Stimulated activated CD8-positive, alpha-beta memory T cell treated with anti-CD3 and anti-CD28 coated beads, Interleukin-2, amount 100 ng/mL, for 48 hours (primary cell): ENCODE measurements at places on chromosomes 5 and 9.

GRCh38 chr9:95623640-95624039 lies 106.9 kb upstream of the PTCH1 start:
- DNase-seq = no peak

DNA sequence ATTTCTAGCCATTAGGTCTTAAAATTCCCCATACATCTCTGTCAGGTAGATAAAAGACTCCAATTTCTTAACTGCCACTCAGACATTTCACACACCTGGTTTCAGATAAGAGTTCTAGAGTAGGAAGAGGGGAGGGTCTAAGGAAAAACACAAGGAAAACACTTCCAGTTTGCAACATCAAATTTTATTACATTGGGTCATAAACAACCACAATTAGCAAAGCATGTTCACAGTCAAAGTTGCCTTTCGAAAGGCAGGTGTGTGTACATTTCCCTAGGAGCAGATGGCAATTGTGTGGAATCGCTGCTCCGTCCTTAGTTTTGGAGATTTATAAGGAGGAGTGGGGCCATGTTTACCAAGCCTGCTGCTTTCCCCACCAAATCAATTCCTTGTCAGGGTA lies 120.8 kb downstream of the DMRT2 start:
- DNase-seq = no peak

- no peak for DNase-seq
These were observed 40.8 kb downstream of the BICD2 start for GRCh38 chr9:92723801-92724323.

- DNase-seq = no peak
These were observed 753.2 kb upstream of the RIOK2 start for GRCh38 chr5:97936231-97936630.

DNA sequence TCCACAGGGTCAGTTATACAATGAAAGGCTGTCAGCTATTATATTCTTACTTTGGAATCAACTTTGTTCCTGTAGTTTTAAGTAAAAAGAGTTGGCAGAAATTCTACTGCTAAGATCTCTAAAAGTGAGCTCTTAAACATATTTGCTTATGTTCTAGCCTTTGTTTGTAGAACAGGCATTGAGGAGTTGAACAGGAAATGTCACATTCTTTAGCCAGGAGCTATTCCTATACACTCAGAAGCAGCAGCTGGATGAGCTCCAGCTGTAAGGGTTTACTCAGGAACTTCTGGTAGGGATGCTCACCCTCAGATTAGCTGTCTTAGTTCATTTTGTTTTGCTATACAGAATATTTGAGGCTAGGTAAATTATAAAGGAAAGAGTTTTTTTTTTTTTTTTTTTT lies 22.4 kb upstream of the SPINK14 start:
- DNase-seq = no peak

DNA sequence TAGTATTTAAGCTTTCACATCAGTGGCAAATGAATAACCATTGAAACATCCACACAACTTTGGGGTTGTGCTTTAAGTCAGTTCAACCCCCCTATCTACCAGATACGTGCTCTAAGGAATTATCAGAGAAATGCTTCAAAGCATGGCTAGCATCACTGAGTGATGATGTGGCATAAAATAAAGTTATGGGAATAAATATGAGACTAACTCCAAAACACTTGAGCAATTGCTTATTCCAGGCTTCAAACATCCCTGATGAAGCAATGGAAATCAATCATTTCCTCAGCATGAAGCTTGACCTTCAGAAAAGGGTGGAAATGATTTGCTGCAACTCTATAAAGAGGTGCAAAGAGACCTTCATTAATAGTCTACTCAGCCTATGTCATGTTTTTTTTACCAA lies 292.0 kb upstream of the SMC2 start:
- DNase-seq = no peak

- DNase-seq = no peak
These were observed 157.1 kb downstream of the HTR1A start for GRCh38 chr5:63805151-63805550.

DNA sequence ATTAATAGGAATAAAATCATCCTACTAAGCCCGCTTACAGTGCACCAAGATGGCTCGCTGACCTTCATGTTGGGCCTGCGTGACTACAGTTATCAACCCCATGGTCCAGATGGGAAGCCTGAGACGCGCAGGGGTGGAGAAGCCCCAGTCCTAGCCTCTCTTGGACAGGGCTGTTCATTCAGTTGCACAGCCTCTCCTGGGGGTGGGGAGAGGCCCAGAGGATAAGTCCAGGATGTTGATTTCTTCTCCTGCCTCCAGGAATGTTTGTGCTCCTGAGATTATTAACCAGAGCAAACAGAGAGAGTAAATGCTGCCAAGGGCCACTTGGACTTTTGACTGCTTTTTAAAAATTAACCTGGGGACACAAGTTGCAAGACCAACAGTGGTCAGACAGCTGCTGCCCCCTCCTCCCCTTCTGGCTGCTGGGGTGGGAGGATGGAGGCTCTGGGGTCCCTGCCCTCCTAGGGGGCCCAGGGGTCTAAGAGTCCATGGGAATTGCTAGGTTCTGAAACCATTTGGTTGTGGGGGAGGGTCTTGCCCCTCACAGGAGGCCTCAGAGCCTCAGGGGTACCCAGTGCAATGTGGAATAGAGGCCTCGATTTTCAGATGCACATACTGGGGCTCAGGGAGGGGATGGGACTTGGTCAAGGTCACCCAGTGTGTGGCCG lies 2.8 kb upstream of the AMBP start:
- no peak for DNase-seq

DNA sequence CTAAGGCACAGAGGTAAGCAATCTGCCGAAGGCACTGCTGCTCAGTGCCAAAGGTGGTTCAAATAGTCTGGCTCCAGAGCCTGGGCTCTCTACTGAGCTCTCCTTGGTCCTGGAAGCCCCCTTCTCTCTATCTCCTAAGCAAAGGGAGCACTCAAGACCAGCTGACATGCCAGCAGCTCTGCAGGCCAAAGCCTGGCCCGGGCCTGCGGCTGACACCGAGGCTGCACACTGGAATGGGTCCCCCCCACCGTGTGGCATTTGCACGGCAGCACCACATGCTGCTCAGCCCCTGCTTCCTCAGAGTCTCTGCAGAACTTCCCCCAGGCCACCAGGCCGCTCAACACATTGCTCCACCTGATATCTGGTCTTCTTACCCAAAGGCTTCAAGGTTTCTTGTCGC lies 57.8 kb upstream of the GOLPH3 start:
- DNase-seq = no peak

DNA sequence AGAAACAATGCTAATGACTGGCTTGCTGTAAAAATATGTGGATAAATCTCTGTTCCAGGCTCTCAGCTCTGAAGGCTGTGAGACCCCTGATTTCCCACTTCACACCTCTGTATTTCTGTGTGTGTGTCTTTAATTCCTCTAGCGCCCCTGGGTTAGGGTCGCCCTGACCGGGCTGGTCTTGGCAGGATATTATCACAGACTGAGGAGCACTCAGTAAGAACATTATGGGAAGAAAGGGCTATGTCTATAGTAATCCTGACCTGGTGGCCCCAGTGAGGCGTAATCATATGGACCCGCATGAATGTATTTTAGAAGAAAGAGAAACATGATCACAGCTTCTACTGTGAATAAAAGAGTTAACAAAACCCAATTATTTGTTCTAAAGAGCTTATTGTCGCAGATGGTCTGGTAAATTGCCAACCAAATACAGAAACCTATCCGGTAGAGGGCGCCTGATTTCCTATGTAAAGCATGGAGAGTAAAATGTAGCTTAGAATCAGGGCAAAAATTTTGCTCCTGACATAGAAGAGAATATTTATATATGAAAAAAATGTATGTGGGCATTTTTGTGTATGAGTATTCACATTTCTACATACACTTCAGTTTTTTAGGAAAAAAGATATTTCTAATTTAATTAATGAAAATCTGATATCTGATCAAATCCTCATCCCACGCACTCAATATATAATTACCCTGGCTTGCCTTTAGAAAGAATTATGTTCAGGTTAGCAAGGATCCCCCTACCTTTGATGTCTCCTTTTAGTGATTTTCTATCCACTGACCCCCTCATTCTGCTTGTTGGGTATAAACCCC lies 5.8 kb upstream of the IFNA1 start:
- DNase-seq = peak; percentile 7

DNA sequence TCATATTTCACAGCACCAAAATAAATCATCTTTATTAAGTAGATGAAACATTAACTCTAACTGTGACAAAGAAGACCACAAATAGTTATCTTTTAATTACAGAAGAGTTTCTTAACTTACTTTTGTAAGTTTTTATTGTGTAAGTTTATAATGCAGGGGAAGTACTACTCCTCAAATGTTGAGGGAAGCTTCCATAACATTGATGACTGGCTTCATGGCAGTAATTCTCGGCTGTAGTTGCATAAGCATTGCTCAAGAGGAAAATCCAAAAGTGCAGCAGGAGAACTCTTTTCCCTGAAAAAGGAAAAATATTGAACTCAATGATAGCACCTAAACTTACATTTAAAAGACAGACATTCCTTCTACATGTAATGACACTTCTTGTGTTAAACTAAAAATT lies 4.6 kb downstream of the TSLP start:
- no peak for DNase-seq

GRCh38 chr9:120405134-120405533 lies 174.8 kb downstream of the CDK5RAP2 start:
- DNase-seq = no peak

DNA sequence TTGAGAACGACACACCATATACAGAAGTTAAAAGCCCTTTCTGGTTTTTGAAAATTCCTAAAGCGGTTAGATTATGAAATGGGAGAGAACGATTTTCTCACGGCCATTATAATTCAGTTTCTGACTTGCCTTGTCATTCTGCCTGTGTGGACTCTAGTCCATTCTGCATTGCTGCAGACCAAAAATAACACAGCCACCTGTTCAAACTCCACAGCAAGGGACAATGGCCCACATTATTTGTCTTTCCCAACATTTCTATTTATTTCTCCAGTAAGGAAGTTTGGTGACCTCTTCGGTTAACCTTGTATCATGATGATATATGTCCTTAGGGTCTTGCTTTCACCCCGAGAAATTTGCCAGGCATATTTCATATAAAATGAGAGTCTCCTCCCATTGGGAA lies 497.7 kb downstream of the BRINP1 start:
- DNase-seq = no peak

GRCh38 chr9:94277885-94278536 lies 18.9 kb downstream of the ZNF169 start:
- DNase-seq = no peak

GRCh38 chr9:81552581-81552991 lies 136.8 kb downstream of the TLE1 start:
- DNase-seq = no peak

- DNase-seq = peak; percentile 21
These were observed 423 bp downstream of the IPPK start for GRCh38 chr9:92669527-92669889.

GRCh38 chr5:107542831-107543231 lies 127.9 kb downstream of the EFNA5 start:
- DNase-seq = no peak

GRCh38 chr5:57855831-57856230 lies 373.2 kb upstream of the ACTBL2 start:
- no peak for DNase-seq

DNA sequence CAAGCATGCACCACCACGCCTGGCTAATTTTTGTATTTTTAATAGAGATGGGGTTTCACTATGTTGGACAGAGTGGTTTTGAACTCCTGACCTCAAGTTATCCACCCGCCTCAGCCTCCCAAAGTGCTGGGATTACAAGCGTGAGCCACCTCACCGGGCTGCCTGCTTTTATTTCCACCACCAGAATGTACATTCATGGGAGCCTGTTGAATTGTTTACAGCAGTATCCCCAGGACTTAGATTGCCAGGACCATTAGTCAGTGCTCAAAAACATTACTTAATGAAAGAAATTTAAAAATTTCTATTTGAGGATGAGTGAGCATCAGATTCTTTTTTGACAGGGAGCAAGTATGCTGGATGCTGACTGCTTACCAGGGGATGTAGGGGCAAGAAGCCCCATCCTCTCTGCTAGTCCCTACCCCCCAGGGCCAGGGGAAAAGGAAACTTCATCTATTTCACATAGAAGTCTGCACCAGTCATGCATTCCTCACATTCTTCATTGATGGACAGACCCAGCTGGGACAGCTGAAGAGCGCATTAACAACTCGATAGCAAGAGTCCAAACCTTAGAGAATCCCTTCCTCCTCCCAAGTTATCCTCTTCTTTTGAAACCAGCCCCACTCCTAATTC lies 10.3 kb upstream of the RGMB start:
- DNase-seq = no peak

DNA sequence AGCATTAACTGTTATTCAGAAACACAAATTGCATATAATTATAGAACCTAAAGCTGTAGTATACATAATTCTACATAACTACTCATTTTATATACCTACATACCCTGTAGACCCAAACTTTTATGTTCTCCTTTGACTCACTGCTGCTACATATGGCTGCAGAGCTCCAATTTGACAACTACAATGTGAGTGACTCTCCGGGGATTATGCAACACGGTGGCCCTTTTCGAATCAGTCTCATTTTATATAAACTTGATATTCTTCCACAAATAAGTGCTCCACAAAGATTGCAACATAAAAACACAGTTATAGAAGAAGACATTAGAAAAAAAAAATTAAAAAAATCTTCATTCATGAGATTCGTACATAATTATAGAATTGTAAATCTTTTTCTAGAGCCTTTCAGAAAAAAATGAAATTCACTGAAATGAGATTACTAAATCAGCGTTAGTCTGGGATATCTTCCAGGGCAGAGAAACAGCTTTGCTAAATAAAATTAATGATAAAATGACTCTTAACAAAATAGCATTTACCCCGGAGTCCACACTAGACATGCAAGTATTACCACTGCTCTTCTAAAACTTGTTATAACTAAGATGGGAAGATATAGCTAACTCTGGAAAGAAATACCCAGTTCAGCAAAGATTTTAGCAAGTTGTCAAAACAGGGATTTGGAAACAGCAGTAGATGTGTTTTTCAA lies 52.6 kb downstream of the SRFBP1 start:
- no peak for DNase-seq

- no peak for DNase-seq
These were observed 287.4 kb downstream of the ARHGAP26 start for GRCh38 chr5:143057580-143057999.
